ENCODE measurements at places on chromosomes 16 and 17.

DNA sequence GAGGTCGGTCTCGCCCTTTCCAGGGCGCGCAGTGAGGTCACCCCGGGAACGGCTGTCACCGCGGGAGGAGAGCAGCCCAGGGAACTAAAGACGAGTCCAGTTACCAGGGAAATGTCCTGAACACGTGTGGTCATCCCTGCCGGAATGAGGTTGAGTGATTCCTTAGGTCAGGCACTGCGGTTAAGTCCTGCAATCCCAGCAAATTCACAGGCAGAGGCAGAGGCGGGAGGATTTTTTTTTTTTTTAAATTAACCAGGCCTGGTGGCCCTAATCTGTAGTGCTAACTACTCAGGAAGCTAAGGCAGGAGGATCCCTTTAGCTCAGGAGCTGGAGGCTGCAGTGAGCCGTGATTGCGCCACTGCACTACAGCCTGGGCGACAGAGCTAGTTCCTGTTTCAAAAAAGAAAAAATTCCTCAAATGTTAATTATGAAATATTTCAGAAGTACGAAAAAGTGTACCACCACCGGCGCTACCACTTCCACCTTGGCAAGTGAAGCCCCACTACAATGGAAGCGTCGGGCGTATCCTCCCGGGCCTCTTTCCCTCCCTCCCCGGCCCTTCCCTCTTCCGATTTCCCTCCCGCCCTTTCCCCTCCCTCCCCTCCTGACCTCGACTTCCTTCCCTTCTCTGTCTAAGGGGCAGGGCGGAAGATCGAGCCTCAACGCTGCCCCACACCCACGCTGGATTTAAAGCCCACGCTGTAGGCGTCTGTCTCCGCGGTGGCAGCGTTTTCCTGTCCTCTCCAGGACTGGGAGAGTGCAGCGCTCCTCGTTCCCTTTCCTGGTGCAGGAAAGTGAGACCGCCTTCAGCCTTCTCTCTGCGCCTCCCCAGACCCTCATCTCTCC is 27.3 kb downstream of the SLFN11 start:
- no peak for DNase-seq

GRCh38 chr16:1438229-1439057 is 5.9 kb downstream of the CCDC154 start:
- no peak for DNase-seq

DNA sequence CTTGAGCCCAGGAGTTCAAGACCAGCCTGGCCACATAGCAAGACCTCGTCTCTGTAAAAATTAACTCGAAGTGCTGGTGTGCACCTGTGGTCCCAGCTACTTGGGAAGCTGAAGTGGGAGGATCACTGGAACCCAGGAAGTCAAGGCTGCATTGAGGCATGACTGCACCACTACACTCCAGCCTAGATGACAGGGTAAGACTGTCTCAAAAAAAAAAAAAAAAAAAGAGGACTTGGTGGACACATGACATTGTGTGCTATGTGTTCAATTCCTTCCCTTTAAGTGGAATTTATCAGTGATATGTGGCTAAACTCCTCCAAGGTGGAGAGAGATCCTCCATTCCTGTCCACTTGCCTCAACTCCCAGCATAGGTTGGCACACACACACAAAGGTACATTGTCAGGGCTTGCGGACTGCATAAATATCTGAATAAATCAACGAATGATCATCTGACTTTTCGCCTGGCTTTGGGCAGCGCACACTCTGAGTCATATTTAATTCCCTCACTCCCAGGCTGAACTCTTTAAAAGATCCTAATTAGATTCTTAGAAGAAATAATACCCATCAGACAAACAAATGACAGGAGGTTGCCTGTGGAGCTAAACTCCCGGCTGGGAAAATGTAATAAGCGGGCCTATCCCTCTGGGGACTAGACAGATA is 25.0 kb upstream of the SYT17 start:
- DNase-seq: no peak

GRCh38 chr17:55414983-55415382 is 6.7 kb downstream of the MMD start:
- no peak for DNase-seq

GRCh38 chr17:10018461-10018891 is 113.4 kb upstream of the RCVRN start:
- DNase-seq: no peak

DNA sequence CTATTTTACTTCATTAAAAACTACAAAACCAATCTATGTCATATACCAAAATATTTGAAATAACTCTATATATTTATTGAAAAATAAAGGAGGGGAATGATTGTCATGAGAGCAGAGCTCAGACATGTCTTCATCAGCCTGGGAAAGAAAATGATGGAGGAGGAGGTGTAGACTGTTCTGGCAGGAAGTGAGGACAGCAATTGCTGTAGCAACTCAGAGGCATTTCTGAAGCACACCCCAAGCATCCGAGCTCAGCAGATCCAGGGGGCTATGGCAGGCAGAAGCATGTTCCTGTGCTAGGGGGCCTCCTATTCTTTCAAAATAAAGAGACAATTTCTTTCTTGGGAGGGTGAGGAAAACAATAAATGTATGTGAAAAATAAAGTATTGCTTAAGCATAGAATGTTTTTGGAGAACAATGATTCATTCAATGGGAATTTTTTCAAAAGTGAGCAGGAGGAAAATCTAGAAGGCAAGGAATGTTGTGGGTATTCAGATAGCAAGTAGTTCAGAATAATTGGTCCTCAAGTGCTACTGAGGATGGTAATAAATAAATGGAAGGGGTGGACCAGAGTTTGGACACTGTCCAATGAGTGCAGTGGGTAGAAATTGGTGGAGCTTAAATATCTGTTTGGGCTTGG is 383.4 kb downstream of the CDH11 start:
- no peak for DNase-seq

GRCh38 chr16:10579575-10579964 is 828 bp downstream of the EMP2 start:
- DNase-seq: no peak

DNA sequence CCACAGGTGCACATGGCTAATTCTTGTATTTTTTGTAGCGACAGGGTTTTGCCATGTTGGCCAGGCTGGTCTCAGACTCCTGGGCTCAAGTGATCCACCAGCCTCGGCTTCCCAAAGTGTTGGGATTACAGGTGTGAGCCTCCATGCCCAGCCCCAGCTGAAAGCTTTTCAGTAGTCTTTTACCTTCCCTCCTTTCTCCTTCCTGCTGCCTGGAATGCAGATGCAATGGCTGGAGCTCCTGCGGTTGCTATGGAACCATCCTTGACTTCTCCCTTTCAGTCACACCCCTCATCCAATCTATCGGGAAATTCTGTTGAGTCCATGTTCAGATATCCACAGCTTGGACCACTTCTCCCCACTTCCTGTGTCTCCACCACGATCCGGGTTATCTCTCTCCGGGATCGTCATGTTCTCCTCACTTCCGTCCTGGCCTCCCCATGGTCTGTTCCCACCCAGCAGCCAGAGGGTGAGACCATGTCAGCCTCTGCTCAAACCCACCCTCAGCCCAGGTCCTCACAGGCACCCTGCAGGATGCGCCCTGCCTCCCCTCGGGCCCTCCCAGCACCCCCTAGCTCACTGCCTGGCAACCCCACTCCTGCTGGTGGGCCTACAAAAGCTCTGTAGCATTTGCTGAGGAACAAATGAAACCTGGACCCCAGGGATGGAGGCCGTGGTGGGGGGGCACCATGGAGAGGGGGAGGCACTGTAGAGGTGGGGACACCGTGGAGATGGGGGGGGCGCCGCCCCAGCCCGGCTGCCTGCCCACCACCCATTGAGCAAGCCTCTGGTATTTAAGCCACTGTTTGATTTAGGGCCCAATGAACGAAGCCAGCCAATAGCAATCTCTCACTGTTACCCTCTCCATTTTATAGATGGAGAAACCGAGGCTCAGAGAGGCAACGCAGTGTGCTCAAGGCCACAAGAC is 12.8 kb upstream of the SLC38A10 start:
- DNase-seq: no peak

DNA sequence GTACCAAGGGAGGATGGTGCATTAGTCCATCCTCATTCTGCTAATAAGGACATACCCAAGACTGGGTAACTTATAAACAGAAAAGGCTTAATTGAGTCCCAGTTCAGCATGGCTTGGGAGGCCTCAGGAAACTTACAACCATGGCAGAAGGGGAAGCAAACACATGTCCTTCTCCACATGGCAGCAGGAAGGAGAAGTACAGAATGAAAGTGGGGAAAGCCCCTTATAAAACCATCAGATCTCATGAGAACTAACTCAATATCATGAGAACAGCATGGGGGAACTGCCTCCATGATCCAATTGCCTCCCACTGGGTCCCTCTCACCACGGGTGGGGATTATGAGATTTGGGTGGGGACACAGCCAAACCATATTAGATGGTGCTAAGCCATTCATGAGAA is 84.5 kb downstream of the SEC14L1 start:
- DNase-seq: no peak

DNA sequence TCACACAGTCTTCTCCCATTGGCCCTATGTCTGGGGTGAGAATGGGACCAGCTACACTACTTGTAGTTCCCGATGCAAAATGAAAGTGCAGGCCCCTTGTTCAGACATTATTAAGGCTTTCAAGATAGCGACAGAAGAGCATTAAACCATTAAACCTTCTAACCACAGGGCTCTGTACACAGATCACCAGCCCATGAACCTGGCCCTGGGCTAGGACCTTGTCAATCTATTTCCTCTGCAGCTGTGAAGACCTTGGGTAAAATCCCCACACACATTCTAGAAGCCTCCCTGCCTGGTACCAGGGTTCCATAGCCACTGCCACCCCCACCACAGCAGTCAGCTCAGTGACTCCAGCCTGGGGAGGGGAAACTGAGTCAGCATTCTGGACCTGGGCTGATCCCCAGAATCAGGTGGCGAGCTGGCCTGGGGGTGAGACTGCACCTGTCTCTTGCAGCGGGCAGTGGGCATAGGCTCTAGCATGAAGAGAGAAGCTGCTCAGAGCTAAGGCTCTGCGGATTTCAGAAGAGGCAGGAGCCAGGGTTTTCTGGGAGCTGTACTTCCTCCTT is 119.7 kb upstream of the LHX1 start:
- DNase-seq: no peak

DNA sequence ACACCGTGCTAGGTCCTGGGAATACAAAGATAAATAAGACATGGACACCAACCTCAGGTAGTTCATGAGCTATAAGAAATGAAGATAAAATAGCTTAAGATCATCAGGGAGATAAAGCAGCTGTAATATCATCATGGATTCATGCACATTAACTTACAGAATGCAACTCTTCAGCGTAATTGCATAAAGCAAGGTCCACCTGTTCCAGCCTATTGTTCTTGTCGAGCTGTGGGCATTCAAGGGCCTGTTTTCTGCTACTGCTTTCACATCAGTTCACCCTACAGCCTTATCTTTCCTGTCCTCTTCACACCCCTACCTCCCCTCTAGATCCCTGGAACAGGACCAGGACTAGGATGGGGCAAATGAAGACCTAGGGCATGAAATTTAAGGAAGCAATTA is 133.9 kb downstream of the SPACA3 start:
- DNase-seq: no peak
